ENCODE measurements at places on chromosomes 3 and 15. TPM values are rescaled to one million over a fixed set of nuclear protein-coding genes. Genes with fewer than 3 reads are reported as not detected.

Gene TF
- total RNA-seq = not detected

Gene ROBO1
- 47.6 TPM for total RNA-seq

Gene MINDY2
- total RNA-seq = 16.0 TPM

Gene PPARG
- 0.63 TPM for total RNA-seq

All from foreskin keratinocyte (primary cell).